ENCODE measurements at places on chromosomes 2 and 18.

DNA sequence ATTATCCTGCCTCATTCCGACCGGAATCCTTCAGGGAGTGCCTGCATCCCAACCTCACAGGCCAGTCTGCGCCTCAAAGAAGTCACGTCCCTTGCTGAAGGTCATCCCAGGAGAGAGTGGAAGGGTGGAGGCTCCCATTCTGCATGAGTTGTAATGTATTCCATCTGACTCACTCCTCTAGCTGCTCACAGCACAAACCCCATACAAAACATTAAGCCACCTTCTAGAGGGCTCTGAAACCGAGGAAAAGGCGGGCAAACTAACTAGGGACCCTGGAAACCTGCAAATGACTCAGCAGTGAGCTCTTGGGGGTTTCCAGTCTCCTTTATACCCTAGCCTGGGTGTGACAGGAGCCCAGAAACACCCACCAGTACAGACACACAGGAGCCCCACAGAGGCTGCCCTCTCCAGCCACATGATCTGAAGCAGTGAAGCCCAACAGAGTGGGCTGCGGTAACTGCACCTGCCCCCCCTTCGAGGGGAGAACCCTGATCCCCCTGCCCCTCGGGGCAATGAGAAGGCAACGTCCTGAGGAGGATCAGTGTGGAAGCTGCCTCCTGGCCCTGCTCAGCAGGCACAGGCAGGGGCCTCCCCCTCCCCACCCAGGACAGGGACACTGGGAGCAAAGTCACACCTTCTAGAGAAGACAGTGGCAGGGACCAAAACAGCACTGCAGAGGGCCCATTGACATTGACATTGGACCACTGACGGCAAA lies 69.3 kb upstream of the SNTG2 start:
- DNase-seq, result no peak

DNA sequence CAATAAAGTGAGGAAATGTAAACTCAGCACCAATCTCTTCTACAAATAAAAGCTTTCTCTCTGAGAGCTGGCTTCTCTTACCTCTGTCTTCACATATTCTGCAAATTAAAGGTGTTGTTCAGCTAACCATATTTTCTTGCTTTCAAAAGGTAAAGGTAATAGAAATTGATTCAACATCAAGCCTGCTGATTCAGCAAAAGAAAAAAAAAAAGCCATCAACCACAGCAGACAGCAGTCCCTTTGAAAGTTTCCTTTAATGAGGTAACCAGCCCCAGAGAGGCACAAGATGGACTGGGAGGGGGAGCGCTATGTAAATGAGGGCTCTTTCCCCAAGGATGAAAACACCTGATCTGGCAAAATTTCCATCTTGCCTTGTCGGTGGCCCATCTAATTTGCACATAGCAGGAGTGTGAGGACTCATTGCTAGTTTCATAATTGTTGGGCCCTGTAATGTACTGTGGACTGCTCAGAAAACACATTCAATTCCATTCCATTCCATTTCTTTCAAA lies 154.9 kb upstream of the SOX11 start:
- no peak for DNase-seq

DNA sequence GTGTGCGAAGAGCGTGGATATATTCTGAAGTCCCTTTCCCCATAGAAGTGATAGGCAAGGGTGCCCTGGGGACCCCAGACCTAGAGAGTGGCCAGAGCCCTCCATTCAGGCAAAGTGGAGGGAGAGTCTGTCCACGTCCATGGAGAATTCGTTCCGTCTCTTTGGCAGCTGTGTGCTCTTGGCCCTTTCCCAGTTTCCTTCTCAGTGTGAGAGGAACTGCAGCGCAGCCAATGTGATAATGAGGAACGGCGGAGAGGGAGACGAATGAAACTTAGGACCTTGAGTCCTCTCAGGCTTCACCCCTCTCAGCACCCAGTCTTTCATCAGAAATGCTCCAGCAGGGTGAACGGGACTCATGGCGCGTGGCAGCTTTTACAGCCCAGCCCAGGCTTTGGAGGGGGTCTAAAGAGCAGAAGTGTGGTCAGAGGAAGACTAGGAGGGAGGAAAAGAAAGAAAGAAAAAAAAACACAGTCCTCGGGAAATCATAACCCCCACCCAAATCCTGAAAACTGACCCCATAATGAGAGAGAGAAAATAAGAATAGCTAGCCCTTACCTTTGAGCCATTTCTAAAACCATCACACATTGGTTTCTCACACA lies 95.0 kb upstream of the RIOK3 start:
- DNase-seq, result no peak

DNA sequence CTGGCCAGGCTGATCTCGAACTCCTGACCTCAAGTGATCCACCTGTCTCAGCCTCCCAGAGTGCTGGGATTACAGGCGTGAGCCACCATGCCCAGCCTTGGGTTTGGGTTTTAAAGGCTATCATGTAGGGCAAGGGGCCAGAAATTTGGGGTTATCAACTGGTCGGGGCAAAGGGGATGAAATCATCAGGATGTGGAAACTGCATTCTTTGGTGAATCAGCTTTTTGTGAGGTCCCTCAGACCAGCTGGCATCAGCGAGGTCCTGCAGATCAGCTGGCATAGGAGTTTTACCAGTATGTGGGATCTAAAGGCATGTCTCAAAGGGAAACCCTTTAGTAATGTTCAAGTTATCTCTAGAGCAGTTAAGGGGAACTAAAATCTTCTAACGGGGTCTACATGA lies 6.4 kb upstream of the GEMIN6 start:
- no peak for DNase-seq

GRCh38 chr18:59701272-59701671 lies 4.0 kb upstream of the CCBE1 start:
- DNase-seq, result no peak

DNA sequence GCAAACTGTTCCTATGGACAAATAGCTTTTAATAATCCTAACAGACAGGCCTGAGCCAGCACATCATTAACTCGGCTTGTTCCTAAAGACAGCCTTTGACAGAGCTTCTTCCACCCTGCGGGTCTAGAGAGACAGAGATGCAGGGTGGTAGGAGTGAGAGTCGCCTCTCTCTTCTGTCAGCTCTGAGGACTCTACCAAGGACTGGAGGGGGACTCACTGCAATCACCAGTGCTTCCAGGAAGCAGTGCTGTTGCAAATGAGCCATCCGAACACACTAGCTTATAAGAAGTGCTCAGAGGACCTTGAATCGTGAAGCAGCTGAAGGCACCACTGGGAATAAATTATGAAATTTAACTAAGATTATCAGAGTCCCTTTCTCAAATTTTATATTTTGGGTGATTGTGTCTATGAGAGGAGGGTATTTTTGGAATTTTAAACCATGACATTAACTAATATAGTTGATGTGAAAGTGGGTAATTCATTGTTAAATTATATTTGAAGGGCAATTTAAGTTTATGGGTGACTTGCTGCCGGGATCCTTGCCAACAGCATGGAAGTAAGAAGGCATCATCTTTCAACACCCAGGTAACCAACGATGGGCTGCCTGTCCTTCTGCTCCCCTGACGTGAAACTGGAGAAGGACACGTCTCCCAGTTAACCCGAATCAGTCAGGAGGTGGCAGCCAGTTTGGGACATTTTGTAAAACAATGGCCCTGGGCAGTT lies 43.6 kb upstream of the PXDN start:
- DNase-seq, result peak; percentile 91

DNA sequence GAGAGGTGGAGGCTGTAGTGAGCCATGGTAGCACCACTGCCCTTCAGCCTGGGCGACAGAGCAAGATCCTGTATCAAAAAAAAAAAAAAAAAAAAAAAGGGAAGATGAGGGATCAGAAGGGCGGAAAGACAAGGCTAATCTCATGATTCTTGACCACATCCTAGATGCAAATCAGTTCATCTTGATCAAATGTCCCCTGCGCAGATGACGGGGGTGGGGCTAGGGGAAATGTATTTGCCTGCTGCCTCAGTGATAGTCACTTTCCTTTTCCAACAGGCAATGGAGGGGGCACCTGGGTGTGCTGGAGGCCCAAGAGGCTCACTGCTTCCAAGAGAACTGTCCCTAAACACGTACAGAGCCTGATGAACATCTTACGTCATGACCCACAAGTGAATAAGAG lies 3.7 kb upstream of the EMILIN2 start:
- no peak for DNase-seq

DNA sequence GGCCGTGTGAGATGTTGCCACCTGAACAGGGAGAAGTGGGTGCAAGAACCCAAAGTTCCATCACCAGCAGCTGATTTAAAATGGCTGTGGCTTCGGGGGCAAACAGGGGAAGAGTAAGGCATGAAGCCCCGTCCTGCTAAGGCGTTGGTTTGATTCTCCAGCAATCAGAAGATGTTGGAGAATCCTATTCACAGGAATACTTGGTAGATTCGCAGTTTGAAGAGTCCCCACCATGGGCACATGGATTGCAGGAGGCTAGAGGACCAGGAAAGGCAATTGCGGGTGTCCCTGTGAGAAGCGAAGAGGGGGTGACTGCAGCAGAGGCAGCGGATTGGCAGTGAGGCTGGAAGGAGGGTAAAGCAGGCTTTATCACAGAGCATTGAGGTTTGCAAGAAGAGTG lies 46.6 kb upstream of the TXNDC2 start:
- DNase-seq, result no peak

DNA sequence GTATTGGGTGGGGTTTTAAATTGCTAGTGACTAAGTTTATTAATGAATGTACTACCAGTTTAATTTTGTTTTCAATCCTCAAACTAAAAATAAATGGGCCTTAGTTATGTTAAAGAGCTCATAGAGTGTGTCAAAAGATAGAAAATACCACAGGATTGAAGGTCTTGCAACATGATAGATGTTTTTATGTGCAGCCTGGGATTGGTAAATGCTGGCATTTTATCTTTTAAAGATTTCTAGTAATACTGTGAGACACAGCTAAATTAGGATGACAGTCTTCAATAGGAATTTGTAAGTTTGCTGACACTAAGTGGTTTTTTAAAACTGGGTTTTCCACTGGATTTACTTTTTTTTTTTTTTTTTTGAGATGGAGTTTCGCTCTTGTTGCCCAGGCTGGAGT lies 122.3 kb downstream of the HAUS1 start:
- DNase-seq, result no peak

- no peak for DNase-seq
These were observed 11.1 kb downstream of the SLC8A1 start for GRCh38 chr2:40440835-40441234.

- DNase-seq, result peak; percentile 36
These were observed 64.8 kb downstream of the ATF2 start for GRCh38 chr2:175103191-175103590.

- DNase-seq, result no peak
These were observed 4.3 kb upstream of the INO80C start for GRCh38 chr18:35502052-35502451.

All from NCI-H2171 (cell line).